T follicular helper cell (primary cell): ENCODE measurements at places on chromosomes 7 and 10.
A peak's percentile ranks its signal among the peaks of the same experiment; 100 is the strongest.

DNA sequence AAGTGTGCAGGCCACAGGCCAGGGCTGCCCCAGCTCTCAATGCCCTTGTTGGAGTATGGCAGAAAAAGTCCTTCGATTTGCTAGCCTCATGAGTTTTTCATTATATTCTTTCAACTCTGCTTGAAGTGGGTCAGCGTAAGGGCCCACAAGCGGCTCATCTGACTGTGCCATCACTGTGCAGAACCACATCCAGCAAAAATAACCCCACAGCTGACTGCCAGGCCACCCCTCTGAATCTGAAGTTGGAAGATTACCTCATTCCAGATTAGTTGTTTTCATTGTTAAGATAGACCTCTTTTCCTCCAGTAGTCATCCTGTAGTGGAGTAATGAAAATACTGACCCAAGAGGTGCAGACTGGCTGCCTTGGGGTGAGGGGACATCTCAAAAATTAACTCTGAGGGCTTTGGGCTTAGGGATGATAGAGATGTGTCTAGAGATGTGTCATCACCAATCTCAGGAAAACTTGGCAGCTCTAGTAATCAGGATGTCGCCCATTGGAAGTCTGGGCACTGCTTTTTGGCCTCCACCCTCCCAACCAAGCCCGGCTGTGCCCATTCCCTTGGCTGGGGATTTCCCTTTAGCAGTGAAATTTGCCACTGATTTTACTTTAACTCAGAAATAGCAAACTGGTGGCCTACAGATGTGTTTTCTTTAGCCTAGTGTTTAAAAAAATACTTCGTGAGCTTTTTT lies 164.3 kb downstream of the LCOR start:
- no peak for DNase-seq

- no peak for DNase-seq
Observed at GRCh38 chr10:26454891-26455290, 16.8 kb downstream of the APBB1IP start.

DNA sequence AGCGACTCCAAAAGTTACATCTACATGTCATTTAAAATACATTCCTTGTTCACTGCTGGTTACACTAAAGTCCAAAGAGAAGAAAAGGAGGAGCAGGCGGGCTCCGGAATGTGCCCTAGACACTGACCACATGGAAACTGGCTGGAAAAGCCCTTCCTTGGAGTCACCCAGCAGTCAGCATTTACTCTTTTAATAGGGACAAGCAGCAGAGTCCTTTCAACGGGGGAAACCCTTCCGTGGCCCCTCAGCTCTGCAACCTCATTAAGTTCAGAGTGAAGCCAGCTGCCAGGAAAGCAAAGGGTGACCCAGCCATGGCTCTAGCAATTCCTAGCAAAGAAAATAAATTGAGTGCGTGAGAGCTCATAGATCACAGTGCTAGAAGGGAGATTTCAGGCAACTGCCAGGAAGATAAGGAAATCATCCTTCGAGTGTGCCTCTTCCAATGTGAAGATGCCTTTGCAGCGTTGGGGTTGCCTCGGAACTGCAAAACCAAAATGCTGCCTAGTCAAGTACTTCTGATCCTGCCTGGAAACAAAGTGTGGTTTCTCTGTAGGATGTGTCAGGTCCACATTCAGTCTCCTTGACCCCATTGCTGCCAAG lies 101.6 kb downstream of the SORBS1 start:
- no peak for DNase-seq

GRCh38 chr7:127770885-127771284 lies 118.9 kb downstream of the SND1 start:
- no peak for DNase-seq

- DNase-seq = no peak
Observed at GRCh38 chr10:35316218-35316967, 19.9 kb upstream of the CCNY start.

GRCh38 chr10:60433684-60434083 lies 44.0 kb upstream of the ANK3 start:
- no peak for DNase-seq

DNA sequence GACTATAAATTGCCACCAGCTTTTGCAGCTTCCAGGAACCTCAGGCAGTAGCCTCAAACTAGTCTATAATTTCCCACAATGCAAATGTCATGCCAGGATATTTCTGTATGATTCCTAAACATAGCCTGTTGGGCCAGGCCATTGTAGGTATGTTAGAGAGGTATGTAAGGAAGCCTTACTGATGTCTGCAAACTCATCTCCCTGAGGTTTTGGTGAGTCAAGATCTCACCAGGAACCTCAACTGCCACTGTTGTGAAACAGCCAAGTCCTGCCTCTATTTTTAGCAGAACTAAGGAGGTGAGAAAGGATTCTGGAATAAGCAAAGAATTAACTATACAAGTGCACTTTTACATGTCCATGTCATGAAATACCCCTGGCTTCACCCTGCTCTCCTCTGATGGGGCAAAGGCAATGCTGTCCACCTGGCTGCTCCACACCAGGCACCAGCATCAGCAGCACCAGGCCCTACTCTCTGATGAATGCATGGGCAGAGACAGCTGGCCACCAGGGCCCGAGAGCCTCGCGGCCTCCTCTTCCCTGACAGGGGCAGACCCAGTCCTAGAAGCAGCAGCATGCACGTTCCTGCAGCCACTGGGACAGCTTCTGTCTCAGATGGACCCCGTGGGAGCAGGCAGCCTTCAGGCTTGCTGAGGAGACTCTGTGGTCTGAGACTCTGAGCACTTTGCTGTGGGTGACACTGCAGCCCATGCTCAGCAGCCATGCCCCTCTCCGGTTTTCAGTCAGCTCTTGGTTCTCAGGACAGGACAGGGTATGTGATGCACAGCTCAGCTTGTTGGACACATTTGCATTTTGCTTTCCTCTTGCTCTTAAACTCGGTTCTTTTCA lies 147.3 kb downstream of the ZMYND11 start:
- no peak for DNase-seq

DNA sequence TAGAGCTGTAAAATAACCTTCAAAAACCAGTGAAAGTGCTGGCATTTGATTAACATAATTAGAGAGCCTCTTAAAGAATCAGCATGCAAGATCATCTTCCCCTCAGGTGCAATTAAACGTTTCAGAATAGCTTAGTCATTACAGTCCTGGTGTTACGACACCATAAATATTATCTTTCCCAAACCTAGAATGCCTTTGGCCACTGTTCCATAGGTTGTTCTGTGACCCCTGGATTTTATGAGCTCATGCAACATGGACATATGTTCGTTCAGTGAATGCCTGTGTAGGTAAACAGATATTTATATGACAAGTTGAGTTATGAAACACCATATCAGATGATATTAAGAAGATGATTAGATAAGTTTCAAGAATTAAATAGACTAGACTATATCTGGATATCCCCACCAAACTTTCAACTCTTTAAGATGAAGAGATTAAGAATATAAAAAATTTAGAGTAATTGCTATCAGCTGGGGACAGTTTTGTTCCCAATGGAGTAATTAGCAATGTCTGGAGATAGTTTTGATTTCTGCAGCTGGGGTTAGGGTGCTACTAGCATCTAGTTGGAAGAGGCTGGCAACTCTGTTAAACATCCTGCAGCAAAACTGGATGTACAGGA lies 263.5 kb upstream of the DKK1 start:
- no peak for DNase-seq

DNA sequence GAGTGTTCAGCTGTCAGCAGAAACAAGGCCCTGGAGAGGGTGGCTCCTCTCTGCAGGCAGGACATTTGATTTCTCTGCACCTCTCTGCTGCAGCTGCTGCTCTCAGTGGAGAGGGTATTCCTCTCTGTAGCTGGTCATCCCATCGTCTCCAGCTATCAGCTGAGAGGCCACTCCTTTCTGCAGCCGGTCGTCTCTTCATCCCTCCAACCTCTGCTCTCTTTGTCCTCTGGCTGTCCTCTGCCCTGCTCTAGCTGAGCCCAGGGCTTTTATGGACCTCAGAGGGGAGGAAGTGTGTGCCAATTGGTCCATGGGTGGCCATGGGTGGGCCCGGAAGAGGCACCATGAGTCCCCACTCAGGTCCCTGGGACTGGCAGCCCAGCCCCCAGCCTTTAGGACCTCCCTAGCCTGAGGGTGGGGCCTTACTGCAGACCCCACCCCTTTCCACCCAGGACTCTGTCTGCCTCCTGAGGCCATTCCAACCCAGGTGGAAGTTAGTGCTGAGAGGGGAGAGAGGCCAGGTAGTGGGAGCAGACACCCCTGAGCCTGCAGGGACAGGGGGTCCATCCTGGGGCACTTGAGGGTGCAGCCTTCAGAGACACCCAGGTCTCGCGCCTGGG lies 26.2 kb upstream of the CDCA7L start:
- no peak for DNase-seq

DNA sequence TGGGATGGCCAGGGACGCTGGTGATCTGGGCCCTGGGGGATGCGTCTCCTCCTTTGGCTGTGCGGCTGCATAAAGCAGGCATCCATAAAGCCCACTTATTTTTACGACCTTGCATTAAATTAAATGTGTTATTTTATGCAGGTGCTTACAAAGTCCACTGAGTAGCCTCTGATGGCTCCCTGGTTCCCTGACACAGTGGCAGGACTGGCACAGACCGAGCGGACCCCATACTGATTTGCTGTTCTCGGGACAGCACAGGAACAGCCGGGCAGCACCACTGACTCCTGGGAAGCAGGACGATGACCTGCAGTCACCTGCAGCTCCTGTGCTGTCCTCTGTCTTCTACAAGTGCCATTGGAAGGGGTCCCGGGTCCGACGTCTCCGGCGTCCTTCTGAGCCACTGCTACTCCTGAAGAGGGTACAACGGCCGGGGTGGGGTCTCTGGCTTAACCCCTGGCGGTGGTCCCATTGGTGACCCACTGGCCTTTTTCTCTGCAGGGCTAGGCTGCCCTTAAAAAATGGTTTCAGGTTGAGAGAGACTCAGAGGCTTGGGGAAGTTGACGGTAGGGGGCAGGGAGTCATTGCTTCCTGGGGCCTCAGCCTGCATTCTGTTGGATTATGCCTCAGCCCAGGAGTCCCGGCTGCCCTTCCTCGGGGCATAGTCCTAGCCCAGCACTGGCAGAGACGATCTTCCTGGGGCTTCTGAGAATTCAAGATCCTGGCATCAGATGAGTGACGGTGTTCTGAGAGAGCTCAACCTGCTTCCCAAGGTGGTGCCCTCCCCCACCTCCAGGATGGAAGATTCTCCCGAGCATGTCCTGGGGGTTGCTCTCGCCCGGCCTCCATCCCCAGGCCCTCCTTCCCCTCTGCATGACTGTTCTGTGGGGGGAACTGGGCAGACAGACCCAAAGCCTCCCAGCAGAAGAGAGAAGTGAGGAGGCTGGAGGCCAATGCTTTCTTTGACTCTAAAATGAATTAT lies 330.1 kb downstream of the ADARB2 start:
- DNase-seq = no peak

GRCh38 chr7:140036224-140036962 lies 26.4 kb downstream of the PARP12 start:
- no peak for DNase-seq

DNA sequence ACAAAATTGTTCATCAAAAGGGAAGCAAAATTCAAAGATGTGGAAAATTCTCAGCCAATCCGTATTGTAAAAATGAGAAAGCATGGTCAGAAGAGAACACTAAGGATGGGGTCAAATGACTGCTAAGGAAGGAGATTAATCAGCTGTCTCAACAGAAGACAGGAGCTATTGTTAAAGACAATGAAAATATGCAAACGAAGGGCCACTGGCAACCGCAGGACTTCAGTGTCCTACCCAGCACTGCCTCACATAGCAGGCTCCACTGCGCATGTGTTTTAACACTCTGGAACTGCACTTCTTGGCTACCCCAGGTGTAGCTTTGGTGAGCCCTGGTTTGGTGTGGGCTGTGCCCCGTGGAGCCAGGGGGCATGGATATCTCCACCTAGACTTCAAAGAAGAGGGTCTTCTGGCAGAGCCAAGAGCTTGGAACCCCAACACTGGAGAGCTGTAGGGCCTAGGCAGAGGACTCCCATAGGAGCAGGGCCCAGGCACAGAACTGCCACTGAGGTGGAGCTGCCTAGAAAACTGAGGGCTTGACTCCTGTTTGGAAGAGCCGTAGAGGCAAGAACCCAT lies 176.2 kb upstream of the GDF10 start:
- DNase-seq = no peak

GRCh38 chr7:22628112-22628511 lies 98.9 kb upstream of the IL6 start:
- DNase-seq = no peak

DNA sequence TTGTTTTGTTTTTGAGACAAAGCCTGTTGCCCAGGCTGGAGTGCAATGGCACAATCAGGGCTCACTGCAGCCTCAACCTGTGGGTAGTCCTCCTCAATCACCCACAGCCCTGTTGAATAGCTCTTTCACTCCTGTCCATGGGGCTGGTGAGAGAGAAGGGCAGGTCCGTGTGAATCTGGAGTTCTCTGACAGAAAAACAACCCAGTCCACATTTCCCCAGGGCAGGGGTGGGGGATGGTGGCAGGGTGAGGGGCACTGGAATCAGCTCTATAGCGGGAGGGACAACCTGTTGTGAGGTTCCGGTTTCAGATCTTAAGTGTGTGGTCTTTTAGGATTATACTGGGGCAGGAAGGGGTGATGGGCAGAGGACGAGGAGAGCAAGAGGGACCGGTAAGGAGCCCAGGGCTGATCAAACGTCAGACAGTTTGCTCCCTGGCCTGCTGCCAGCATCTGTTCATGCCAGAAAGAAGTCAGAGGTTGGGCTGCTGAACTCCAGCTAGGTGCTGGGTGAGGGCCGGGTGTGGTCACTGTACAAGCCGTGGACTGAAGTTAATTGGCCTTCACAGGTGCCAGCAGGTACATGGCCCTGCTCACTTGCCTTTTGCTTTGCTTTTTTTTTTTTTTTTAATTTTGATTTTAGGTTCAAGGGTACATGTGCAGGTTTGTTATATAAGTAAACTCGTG lies 33.2 kb upstream of the MKRN1 start:
- no peak for DNase-seq

- no peak for DNase-seq
Observed at GRCh38 chr7:114966156-114966555, 44.3 kb downstream of the MDFIC start.

GRCh38 chr7:116087984-116088383 lies 57.4 kb upstream of the TFEC start:
- DNase-seq = no peak

DNA sequence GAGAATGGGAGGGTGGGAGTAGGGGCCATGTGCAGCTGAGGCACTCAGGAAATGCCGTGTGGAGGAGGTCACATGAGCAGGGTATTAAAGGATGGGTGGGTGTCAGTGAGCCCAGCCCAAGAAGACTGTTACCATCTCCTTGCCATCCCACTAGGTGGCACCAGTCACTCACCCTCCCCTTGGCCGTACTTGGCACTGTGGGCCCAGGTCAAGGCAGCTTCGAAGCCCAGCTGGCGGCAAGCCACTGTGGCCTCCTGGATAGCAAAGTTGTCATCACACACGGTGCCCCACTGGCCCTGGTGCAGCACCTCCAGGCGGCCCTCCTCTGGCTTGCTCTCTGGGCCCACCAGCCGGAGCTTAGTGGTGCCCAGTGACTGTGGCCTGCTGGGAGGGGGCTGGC lies 5.4 kb downstream of the LOXL4 start:
- DNase-seq = no peak

- DNase-seq = no peak
Observed at GRCh38 chr7:71454981-71455380, 323.0 kb downstream of the GALNT17 start.

DNA sequence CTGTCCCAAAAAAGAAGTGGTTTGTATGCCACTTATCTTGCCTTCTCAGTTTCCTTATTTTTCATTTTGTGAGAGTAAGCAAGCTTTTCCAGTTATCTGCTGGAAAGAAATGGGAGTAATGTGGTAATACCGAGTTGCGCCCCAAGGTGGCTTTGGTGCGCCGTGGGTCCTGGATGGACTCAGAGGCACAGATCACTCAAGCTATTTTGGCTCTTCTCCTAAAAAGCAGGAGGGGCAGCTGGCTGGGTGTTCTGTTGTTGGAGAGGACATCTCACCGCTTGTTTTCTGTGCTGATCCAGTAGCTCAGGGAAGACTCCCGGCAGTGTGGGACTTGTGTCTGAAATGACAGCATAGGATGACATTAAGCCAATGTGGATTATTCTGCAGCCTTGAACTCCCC lies 16.4 kb downstream of the PRKRIP1 start:
- peak; percentile 31 for DNase-seq
